CD8-positive, alpha-beta memory T cell (primary cell): ENCODE measurements at places on chromosomes 7 and 10.

GRCh38 chr10:11257440-11258090 is 239.9 kb downstream of the CELF2 start:
- no peak for DNase-seq

DNA sequence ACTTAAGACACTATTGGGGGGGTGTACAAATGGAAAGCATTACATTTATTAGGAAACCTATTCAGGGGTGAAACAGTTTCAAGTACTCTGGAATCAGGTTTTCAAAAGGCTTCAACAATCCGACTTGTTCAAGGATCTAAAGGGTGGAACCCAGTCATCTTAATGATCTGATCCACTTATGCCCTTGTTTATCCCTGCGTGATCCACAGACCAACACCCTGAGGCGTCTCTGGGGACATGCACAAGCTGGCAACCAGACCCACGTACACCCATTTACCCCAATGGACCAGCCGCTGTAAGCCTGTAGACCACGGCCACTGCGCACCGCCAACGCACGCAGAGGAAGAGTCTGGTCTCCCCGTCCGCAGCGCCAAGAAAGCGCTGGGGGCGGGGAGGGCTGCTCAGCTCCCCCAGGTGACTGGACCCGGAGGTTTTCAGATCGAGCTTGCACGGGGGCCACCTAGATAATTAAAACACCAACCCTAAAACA is 13.4 kb downstream of the HNRNPF start:
- peak; percentile 59 for DNase-seq

- DNase-seq: no peak
These were observed 73.3 kb upstream of the NANOS1 start for GRCh38 chr10:118955951-118956801.

- DNase-seq: no peak
These were observed 898.6 kb upstream of the POT1 start for GRCh38 chr7:125828153-125828700.

- DNase-seq: no peak
These were observed 208.1 kb upstream of the PLXNA4 start for GRCh38 chr7:132784406-132784805.

GRCh38 chr10:80460399-80461207 is 6.5 kb downstream of the TSPAN14 start:
- no peak for DNase-seq

DNA sequence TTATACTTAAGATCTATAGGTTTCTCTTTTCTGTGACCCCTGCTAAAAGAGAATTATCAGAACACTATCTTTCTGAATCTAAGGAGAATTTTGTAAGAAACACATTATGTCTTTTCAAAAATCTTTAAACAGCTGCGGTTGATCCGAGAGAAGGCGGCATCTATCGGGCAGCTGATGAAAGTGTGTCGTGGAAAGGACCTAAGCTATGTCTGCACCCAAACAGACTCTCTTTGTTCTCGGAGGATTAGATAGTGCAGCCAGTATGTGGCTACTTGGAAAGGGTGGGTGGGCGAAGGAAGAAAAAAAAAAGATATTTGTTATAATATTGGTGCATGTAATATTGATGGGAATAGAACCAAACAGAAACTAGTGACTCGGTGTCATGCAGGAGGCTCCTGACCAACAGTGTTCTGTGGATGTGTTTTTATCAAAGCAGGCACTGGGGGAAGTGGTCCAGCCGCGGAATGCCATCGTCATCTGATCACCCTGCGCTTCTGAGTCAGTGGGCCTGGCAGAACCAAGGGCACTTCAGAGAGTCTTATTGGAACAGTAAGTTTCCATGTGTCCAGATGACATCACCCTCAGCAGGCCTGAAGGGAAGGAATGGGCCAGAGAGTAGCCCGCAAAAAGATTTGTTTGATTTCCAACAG is 509.7 kb upstream of the AKR1E2 start:
- no peak for DNase-seq

GRCh38 chr10:16493884-16494536 is 27.7 kb downstream of the C1QL3 start:
- no peak for DNase-seq
